Panc1 (cell line): ENCODE measurements at places on chromosomes 7 and 10. TPM values are rescaled to one million over a fixed set of nuclear protein-coding genes. Genes with fewer than 3 reads are reported as not detected.

The CCNY gene
- 51.9 TPM for total RNA-seq

DNA sequence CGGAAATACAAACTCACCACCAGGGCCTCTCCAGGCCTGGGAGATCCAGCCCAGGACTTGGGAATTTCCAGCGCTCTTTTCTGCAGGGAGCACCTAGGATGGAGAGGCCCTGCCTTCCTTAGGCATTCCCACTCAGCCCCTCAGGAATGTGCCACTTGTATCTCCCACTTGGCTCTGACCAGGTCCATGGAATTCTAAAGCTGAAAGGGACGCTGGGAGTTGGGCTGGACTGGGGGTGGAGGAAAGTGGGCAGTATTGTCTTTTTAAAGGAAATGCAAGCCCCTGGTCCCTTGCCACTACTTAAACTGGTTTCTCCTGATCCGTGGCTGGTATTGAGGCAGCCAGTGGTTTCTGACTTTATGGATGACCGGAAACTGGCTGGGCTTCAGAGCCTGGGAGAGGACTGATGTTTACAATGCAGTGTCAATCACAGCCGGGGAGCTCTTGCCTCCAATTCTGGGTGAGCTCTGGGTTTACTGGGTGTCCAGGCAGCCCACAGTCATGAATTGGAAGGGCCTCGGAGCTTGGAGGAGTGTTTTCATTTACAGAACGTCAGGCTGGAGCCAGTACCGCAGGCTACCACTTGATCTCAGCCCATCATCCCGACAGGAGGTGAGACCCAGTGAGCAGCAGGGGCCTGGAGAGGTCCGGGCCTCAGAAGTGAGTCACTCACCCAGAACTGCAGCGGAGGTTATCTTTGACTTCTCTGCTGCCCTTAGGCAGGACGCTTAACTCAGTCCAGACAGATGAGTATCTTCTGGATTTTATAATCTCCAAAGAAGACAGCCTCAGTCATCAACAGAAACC is 27.3 kb downstream of the AGAP3 start:
- peaks cover 14% of the 10 kb centered on the region for H3K4me1 ChIP-seq
- H3K4me3 ChIP-seq: no peak overlapping the region
- DNase-seq: no peak

GRCh38 chr7:139118234-139118804 is 8.8 kb upstream of the ZC3HAV1 start:
- DNase-seq: peak; percentile 75
- no peaks in the 10 kb centered on the region for H3K36me3 ChIP-seq
- H3K27me3 ChIP-seq: no peaks in the 10 kb centered on the region
- peaks cover 13% of the 10 kb centered on the region for H3K4me1 ChIP-seq

The C7orf57 gene
- 3.2 TPM for total RNA-seq

DNA sequence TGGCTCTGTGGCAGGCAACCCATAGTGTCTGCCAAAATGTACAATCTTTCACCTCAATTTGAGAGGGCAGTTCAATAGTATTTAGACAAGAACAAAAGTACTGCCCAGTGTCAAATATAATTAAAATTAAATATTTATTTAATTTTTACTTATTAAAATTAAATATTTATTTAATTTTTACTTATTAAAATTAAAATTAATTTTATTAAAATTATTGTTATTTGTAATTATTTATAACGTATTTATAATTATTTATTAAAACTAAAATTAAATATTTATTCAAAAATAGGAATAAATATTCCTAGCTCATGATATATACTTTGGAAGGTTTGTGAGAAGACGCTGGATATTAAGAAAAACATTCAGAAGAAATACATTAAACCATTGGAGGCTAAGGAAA is 93.7 kb upstream of the CAV2 start:
- no peak for DNase-seq
- H3K36me3 ChIP-seq: no peaks in the 10 kb centered on the region
- H3K27ac ChIP-seq: peak overlapping the region; percentile 93
- H3K4me3 ChIP-seq: no peak overlapping the region

The PAX4 gene
- not detected for total RNA-seq

DNA sequence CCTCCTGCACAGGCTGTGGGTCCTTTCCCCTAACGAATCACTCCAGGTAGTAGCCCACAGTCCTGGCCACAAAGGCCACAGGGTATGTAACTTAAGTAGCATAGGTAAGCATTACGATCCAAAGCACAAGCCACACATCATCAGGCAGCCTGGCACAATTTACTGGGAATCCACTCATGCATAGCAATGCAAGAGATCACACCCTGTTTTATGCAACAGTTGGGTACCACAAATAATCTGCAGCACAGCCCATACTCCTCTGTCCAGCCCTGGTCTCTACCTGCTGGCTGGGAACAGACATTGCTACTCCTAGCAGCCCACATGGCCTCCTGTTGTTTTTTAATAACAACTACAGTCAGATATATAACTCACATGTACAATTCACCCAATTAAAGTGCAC is 34.3 kb downstream of the SRPK2 start:
- H3K27me3 ChIP-seq: no peaks in the 10 kb centered on the region
- H3K4me3 ChIP-seq: no peak overlapping the region
- H3K36me3 ChIP-seq: no peaks in the 10 kb centered on the region
- H3K27ac ChIP-seq: no peak overlapping the region
- H3K4me1 ChIP-seq: peaks cover 5% of the 10 kb centered on the region; the same call in 1 of the 2 replicates

The MARCHF5 gene
- total RNA-seq: 66.2 TPM

The OGDHL gene
- total RNA-seq: 1.3 TPM

The ANKRD2 gene
- 0.98 TPM for total RNA-seq

GRCh38 chr10:129090618-129091366 is 376.2 kb upstream of the MGMT start:
- H3K36me3 ChIP-seq: no peaks in the 10 kb centered on the region
- H3K4me3 ChIP-seq: no peak overlapping the region
- no peaks in the 10 kb centered on the region; the same call in 1 of the 2 replicates for H3K27me3 ChIP-seq
- no peak overlapping the region for H3K27ac ChIP-seq
- H3K4me1 ChIP-seq: no peaks in the 10 kb centered on the region

The VIPR2 gene
- not detected for total RNA-seq

The ABCC2 gene
- 6.5 TPM for total RNA-seq
